ENCODE measurements at places on chromosomes 6 and 20.

- DNase-seq, result no peak
These were observed 240 bp downstream of the FOXQ1 start for GRCh38 chr6:1312203-1312472.

DNA sequence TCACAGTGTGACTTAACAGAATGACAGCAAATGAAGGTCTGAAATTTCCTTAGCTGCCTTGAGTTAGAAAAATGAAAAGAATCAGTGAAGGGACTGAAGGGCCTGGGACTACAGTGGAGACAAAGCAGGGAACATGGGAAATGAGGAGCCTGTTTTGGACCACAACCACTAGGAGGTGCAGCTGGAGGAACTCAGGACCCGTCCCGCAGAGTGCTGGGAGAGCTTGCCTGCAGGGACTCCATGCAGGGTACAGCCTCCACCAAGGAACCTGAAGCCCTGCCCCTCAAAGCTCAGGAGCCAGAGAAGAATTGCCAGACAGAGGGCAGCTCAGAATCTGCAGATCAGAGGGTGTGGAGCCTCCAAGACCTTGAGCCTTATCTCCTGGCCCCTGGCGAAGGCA lies 50.7 kb downstream of the LRFN2 start:
- DNase-seq, result no peak

- no peak for DNase-seq
These were observed 48.5 kb upstream of the CCDC167 start for GRCh38 chr6:37548067-37548674.

GRCh38 chr20:11210611-11211010 lies 536.8 kb upstream of the JAG1 start:
- no peak for DNase-seq

DNA sequence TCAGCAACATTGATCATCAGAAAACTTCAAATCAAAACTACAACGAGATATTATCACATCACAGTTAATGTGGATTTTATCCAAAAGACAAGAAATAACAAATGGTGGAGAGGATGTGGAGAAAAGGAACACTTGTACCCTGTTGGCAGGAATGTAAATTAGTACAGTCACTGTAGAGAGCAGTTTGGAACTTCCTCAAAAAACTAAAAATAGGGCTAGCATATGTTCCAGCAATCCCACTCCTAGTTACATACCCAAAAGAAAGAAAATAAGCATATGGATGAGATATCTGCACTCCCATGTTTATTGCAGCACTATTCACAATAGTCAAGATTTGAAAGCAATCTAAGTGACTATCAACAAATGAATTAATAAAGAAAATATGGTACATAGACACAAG lies 887.7 kb upstream of the MAN1A1 start:
- no peak for DNase-seq

DNA sequence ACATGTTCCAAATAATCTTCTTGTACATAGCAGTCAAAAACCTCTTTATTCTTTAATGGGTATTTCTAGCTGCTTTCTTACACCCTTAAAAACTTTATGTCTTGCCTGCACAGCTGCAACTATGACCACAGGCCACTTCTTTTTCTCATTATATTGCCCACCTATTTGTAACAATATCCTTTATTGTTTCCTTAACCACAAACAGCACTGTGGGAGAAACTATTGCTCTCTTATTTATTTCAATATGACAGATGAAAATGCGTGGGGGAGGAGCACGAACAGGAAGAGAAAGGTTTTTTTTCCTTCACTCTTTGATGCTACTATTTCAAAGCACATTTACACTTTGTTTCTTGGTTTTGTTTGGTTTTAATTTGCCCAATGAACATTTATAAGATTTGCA lies 253.5 kb downstream of the GJA1 start:
- no peak for DNase-seq

DNA sequence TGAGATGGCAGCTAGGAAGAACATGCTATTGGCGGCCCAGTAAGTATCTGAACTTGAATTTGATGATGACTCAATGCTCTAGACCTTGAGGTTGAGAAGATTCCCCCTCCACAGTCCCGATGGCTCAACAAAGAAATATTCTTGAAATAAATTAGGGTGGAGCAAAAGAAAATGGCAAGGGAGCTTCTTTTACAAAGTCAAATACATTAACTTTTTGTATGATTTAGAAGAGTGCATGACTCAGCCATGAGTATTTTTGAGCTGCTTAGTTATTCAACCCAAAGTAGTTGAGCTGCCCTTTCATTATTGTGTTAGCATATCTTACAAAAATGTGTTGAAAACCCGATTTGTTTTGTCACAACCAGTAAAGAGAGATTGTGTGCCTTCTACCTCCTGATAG lies 7.6 kb downstream of the TFAP2C start:
- DNase-seq, result no peak

DNA sequence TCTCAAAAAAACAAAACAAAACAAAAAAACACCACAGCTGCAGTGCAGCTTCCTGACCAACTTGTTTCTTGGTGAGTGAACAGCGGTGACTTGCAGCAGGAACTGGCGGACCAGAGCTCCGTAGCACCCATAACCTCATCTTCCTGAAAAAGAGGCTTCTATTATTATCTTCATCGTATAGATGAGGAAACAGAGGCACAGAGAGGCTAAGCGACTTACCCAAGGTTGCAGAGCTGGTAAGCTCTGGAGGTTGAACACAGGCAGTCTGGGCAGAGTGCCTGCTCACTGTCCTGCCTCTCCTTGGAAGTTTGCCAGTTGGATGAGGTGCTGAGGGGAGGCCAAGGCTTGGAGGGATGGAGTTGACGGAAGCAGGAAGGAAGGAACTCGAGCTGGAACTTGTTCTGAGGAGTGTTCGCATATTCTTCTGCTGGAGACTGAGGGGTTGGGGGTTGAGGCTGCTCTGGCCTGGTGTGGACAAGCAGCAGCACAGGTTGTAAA lies 47.9 kb upstream of the CCDC167 start:
- peak; percentile 49 for DNase-seq

GRCh38 chr6:137693711-137694110 lies 173.3 kb upstream of the TNFAIP3 start:
- DNase-seq, result no peak

DNA sequence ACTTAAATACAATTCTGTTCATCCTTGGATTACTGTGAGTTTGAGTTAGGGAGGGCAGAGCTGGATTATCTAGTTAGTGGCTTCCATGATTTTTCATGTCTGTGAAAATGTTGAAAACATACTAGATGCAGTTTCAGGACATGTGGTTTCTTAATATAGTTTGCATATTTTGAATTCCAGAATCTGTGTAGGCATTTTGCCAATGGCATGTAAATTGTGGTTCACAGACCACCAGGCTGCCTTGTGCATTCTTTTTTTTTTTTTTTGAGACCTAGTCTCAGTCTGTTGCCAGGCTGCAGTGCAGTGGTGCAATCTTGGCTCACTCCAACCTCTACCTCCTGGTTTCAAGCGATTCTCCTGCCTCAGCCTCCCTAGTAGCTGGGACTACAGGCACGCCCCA lies 42.8 kb downstream of the CDC5L start:
- DNase-seq, result peak; percentile 25

DNA sequence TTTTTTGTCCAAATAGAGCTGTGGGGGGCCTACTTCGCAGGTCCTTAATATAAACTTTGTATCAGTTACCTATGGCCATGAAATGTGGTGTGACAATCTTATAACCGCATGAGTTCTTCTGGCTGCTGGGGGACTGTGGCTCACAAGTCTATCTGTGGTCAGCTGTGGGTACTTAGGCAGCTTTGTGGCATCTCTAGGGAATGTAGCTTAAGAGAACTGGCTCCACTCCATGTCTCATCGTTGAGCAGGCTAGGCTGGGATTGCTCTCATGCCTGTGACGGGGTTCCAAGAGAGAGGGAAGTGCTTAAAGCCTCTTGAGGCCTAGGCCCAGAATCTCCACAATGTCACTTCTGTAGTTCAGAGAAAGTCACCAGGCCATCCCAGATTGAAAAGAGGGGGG lies 140.5 kb downstream of the BTBD3 start:
- DNase-seq, result no peak

DNA sequence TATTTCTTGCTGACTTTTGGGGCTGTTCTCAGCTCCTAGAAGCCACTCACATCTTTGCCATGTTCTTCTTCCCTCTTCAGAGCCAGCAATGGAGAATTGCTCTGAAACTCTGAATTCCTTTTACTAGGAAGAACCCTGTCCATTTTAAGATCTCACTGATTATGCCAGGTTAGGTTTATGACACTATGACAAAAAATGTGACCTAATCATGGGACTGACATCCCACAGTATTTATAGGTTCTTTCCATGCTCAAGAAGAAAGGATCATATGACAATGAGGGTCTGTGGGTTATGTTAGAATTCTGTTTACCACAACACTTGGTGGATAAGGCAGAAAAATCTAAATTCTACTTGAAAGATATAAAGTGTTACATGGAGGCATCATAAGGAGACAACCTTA lies 263.3 kb upstream of the CITED2 start:
- no peak for DNase-seq

DNA sequence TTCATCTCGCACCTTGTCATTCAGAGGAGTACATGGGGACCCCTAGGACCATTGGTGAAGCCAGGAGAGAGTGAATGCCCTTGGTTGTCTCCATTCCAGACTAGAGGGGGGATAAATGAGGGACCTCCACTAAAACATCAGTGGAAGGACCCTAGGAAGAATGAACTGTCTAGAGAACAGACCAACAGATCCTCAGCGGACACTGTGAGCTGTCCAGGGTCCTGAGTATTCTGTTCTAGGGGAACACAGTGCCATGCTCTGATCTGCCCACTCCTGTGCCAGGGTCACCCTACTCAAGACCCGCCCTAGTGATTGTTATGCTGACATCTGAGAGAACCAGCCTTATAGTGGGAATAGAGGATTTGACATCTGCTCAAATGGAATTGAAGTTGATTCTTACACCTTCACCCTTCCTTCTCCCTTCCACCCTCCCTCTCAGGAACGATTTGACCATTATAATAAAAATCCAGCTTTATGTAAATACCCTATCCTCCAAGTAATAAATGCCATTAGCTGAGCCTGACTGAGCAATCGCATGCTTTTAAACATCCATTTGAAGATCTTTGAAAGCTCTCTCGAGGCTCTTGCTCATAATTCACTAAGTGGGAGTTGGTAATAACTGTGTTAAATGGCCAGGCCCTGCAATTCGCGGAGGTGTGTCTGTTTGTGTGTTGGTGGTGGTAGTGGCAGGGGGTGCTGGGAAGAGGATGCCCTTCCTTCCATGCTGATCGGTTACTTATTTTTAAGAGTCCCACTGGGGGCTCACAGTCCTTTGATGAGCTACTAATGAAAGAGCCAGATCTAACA lies 43.6 kb upstream of the SLC32A1 start:
- peak; percentile 43 for DNase-seq

GRCh38 chr6:136524936-136525413 lies 25.2 kb downstream of the MAP7 start:
- peak; percentile 26 for DNase-seq

- no peak for DNase-seq
These were observed 333 bp upstream of the SMIM13 start for GRCh38 chr6:11093376-11093625.

Data from NAMALWA (cell line).